Daoy (cell line): ENCODE measurements at places on chromosomes 7 and 10.

GRCh38 chr7:98211221-98211675, at the start of gene BHLHA15:
TSS of gene BHLHA15 (plus strand) at chr7:98211439. CDS start at chr7:98212310, 871 bp downstream.
- peak; percentile 22 for DNase-seq

DNA sequence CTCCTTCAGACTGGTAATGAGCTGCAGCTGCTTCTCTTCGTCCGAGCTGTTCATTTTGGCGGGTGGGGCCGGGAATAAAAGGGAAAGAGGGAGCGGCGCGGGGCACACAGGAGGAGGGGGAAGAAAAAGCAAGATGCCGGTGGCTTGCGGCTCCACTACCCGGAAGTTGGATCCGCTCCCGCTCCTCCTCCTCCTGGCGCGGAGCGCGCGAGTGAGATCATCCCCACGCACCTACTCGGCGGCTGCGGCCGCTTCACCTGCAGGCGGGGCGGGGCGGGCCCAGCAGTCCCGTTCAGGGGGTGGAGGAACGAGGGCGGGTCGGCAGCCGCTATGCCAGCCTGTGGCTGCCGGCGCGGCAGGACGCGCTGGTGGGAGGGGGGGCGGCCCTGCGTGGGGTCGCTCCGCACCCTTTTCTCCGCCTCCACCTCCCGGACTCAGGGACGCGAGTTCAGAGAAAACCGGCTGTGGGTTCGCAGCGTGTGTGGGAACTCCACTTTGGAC, at the start of gene SHTN1:
Gene SHTN1, minus strand, starts transcription at position 162 of the 501 bp plus-strand sequence. Its CDS starts 108 bp downstream, at position 54.
- DNase-seq: peak; percentile 79

GRCh38 chr7:66790196-66790595, 49.7 kb downstream of the RABGEF1 start:
- DNase-seq: no peak

- DNase-seq: peak; percentile 18
These were observed 674 bp downstream of the AMZ1 start for GRCh38 chr7:2688409-2689342.

DNA sequence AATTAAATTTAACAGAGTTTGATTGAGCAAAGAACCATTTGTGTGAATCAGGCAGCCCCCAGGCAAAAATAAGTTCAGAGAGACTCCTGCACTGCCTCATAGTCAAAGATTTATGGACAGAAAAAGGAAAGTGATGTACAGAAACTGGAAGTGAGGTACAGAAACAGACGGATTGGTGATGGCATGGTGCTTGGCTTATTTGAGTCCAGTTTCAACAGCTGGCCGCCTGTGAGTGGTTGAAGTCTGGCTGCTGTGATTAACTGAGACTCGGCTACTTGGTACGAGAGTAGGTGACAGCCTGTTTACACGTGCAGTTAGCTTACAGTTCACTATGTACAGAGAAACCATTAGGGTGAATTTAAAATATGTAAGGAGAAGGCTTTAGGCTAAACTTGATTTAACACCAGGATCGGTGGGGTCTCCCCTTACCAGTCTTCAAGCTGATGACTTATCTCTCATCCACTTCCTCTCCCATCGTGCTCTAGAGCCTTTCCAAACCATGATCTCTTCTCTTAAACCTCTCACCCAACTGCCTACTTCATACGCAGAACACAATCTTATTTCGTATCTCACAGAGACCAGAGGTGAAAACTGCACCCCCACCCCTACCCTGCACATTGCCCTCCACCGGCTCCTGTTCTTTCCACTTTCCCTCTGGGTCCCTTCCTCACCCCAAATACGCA, 5.0 kb upstream of the MSMB start:
- DNase-seq: peak; percentile 38

- no peak for DNase-seq
These were observed 757.0 kb upstream of the GALNT17 start for GRCh38 chr7:70374772-70375533.

DNA sequence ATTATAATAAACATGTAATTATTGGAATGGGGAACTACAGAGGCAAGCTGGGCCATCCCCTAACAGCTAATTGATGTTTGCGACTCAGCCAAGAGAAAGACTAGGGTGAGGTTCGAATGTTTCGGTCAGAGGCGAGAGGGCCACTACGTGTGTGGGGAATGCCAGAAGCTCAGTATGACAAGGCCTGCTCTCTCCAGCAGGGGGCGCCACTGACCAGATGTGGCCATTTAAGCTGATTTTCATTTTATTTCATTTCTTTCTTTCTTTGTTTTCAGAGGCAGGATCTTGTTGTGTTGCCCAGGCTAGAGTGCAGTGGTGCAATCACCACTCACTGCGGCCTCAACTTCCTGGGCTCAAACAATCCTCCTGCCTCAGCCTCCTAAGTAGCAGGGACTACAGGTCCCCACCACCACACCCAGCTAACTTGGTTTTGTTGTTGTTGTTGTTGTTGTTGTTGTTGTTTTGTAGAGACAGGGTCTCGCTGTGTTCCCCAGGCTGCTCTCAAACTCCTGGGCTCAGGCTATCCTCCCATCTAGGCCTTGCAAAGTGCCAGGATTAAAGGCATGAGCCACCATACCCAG, 38.1 kb downstream of the TMEM130 start:
- peak; percentile 71 for DNase-seq

- DNase-seq: no peak
These were observed 336.5 kb downstream of the CRPPA start for GRCh38 chr7:16084875-16085274.

DNA sequence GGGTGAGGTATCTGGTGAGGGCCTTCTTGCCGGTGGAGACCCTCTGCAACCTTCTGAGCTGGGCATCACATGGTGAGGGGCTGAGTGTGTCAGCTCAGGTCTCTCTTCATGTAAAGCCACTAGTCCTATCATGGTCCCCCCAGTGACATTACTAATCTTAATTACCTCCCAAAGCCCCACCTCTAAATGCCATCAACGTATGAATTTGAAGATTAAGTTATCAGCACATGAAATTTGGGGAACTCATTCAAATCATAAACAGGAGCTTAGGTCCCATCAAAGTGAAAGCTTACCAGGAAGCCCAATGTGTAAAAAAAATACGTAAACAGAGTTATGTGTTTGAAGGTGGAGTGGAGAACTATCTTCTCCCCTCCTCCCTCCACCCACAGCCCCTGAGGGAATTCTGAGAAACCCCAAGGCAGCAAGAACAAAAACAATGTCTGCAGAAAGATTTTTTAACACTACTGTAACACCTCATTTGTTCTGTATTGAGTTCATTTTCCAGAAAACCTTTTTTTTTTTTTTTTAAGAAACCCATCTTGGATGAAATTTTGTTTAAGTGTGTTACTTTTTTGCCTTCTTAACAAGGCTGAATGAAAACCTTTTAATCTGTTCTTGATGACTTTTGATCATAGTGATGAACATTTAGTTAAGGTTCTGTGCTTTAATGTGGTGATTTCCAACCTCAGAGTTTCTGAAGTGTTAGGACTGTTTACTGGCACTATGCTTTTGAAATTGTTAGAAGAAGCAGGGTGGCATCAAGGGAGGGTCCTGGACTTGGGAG, 19.1 kb upstream of the PCGF5 start:
- DNase-seq: no peak

DNA sequence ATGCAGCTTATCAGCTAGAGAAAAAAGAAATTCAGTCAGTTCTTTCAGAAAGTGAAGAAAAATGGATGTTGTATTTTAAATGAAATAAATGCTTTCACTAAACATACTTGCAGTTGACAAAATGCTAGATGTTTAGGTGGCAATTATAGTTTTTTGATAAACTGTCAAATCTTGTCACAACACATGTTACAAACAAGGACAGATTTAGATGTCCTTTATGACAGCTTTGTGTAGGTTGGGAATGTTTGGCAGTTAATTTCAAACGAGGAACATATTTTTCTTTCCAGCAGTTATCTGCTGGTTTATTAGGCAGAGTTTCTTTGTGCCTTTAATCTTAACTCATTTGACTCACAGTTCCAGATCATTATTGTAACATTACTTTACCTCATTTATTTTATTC, 3.1 kb upstream of the PRPS1L1 start:
- no peak for DNase-seq

DNA sequence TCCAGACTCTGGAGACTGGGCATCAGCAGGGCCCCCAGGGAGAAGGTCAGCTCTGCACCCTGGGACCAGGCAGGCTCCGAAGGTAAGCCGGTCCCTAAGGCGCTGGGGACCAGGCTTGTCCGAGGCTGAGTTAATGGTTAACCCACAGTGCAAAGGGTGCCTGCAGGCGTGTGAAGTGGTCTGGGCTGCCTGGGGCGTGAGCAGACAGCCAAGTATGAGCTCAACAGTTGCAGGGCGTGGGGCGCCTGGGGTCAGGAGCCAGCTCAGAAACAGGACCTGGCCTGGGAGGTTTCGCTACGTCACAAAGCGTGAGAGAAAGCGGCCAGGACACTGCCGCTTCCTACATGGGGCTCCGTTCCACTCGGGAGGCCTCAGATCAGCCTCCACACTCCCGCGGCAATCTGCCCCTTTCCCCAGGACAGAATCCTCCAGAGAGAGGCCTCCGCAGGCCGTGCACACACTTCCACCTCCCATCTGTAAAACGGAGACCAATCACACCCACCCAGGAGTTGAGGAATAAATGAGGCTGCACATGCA, 16.0 kb downstream of the PDGFA start:
- no peak for DNase-seq

- DNase-seq: no peak
These were observed 113.1 kb upstream of the ADCY1 start for GRCh38 chr7:45461026-45461425.
